AG10803 (cell line): ENCODE measurements at places on chromosomes 11 and 22.
A peak's percentile ranks its signal among the peaks of the same experiment; 100 is the strongest.

- DNase-seq = no peak
These were observed 171.9 kb downstream of the GRIA4 start for GRCh38 chr11:105781807-105782206.

- no peak for DNase-seq
These were observed 391.1 kb downstream of the TENM4 start for GRCh38 chr11:79049741-79050179.

DNA sequence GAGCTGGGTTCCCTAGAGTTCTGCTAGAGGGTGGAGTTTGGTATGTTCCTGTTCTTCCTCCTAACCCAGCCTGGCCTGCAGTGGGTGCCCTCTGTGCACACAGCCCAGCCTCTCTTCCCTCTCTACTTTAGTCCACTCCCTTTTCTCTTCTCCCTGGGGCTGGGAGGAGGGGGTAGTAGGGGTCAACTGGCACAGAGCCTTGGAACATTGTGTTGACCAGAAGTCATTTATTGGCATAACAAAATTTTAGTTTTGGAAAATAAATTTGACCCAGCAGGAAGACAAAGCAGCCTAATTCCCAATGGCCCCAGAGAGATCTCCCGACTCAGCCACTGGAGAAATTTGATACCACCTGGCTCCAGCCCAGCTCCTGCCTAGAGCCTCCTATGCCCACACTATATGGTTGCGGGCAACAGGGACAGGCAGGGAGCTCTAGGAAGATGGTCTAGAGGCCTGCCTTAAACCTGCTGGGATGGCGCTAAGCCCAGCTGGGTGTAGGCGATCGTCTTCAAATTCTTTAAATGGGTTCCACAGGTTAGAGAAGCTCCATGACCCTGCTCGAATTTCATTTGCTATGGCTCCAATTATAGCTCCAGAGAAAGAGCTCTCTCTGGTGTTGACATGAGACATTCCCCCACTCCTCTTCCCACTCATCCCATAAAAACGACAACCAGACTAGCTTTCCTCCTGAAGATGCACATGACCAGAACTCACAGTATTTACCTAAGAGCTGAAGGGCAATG lies 9.9 kb downstream of the PCSK7 start:
- DNase-seq = peak; percentile 29

DNA sequence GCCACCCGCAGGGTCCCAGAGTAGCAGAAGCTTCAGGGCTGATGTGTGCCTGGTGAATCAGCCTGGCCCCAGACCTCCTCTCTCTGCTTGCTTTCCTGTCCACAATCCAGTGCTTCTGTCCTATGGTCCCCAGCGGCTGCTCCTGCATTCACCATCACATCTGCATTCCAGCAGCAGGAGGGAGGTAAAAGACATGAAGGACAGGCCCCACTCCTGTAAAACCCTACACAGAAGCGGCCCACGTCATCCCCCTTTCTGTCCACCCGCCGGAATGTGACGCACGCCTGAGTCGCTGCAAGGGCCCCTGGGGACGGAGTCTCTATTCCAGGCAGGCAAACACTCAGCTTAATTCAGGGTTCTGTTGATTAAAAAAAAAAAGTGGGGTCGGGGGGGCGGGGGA lies 58.3 kb downstream of the CDKN1C start:
- DNase-seq = no peak

DNA sequence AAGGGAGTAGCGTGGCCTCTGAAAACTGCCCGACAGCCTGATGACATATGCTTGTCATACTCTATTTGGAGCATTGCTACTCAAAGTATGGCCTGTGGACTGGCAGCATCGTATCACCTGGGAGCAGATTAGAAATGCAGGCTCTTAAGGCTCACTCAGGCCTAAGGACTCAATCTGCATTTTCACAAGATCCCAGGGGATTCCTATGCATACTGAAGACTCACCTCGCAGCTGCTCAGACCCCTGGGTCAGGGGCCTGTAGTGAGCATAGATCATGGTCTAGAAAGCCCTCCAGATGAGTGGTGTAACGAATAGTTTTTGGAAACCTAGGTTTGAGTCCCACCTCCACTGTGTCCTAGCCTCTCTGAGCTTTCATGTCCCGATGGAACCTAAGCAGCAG lies 126.3 kb downstream of the FEZ1 start:
- DNase-seq = no peak

- DNase-seq = peak; percentile 37
These were observed 79.6 kb downstream of the BBOX1 start for GRCh38 chr11:27120211-27120610.

GRCh38 chr11:103167166-103167565 lies 57.9 kb downstream of the DYNC2H1 start:
- DNase-seq = no peak
